ENCODE measurements at places on chromosomes 11 and 22.

- DNase-seq = no peak
These were observed 52.0 kb downstream of the KIRREL3 start for GRCh38 chr11:126948563-126948962.

GRCh38 chr11:87459351-87459750 is 421.6 kb downstream of the TMEM135 start:
- no peak for DNase-seq

- DNase-seq = no peak
These were observed 63.5 kb downstream of the CSTPP1 start for GRCh38 chr11:47000033-47000432.

DNA sequence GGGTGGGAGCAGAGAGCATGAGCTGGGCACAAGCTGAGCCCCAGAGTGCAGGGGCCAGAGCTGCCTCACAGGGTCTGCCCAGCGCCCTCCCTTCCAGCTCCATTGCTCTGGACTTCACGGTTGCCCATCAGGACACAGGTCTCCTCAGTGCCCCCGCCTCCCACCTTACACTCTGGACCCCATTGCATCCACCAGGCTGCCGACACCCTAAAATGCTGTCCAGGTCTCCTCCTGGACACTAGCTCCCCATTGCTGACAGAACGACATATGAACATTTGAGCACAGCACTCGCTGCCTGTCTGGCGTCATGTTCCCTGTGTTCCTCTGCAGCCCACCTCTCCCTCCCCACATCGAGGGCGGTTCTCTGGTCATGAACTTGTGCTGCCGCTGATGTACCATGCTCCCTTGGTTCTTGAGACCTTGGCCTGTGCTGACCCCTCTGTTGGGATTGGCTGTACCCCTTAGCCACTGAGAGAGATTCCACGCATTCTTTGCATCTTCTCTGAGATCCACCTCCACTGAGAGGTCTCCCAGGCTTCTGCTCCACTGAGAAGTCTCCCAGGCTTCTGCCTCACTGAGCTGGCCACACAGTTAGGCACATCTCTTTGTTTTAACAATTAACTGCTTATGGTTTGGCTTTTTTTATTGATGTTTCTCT is 34.2 kb upstream of the NECTIN1 start:
- DNase-seq = no peak

DNA sequence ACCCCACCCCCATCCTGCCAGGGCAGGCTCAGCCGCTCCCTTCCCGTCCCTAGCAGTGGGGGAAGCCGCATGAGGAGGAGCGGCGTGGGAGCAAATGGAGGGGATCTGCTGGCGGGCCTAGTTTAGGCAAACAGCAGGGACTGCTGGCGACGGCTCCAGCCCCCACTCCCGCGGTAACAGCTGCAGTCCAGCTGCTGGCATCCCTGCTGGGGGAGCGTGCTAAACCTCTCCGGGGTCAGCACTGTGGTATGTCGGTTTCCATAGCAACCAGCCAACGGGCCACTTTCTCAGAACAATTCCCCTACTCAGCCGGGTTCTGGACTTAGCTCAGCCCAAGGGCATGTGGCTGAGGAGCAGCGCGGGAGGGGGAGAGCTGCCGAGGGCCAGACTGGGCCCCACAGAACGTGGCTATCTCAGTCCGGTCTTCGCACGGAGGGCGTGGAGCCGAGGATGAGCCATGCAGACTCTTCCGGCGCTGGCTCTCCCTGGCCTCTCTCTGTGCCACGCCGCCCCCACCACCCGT is 98.8 kb downstream of the PKNOX2 start:
- no peak for DNase-seq

- no peak for DNase-seq
These were observed 5.6 kb downstream of the UVRAG start for GRCh38 chr11:75820645-75821044.

- DNase-seq = no peak
These were observed 23.8 kb downstream of the CD44 start for GRCh38 chr11:35162745-35163144.

GRCh38 chr11:18455686-18456372 is at the start of gene LDHAL6A:
Gene LDHAL6A, plus strand, starts transcription at chr11:18455856. Its CDS starts 825 bp downstream, at chr11:18456681.
- no peak for DNase-seq

DNA sequence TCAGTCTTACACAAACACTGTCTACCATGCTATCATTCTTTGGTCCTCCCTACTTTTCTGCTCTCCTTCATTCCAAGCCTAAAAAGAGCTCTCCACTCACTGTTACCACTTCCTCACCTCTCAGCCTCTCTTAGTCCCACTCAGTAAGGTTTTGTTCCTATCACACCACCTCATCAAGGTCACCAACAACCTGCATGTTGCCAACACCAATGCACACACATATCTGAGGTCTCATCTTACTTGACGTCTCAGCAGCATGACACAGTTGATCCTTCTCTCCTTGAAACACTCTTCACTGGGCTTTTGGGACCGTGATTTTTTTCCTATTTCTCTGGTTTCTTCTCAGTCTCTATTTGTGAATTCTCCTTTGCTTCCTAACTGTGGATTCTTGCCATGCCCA is 8.1 kb downstream of the PISD start:
- DNase-seq = no peak

DNA sequence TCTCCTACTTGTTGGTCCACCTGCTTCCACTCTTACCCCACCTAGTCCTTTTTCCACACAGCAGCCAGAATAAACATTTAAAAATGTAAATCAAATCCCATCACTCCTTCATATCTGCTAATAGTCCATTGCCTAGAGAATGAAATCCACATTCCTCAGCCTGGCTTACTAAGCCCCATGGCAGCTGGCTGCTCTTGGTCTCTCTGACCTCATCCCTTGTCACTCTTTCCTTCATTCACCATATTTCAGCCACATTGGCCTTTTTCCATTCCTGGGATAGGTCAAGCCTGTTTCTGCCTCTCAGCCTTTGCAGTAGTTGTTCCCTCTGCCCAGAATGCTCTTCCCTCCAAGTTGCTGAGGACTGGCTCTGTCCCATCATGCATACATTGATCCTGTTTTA is 512.8 kb downstream of the INSC start:
- DNase-seq = no peak

DNA sequence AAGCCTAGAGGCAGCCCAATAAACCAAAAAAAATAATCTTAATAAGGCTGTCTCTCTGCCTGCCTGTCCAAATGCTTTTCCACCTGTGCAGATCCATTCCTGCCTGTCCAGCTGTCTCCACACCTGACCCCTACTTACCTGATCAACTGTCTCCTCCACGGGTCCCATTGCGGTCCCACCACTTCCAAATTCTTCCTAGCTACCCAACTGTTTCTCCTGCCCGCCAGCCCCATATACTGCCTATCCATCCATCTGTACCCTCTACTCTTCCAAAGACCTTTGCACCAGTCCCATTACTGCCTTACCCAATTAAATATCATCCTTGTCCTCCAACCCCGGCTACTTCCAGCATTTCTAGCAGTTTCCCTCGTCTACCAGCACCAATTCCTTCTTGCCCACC is 39.4 kb upstream of the ANGPTL5 start:
- DNase-seq = no peak

Measured in NCI-H2081 (cell line).